ENCODE measurements at places on chromosomes 7 and 10. TPM values are rescaled to one million over a fixed set of nuclear protein-coding genes. Genes with fewer than 3 reads are reported as not detected.

- no peak for DNase-seq
These were observed 789.8 kb downstream of the PHTF2 start for GRCh38 chr7:78588393-78588792.

PTF1A gene
- total RNA-seq, result not detected

TAS2R41 gene
- 0.29 TPM for total RNA-seq

- no peak for DNase-seq
These were observed 31.6 kb downstream of the PSAP start for GRCh38 chr10:71819441-71819861.
